ENCODE measurements at places on chromosomes 1 and 21.
A peak's percentile ranks its signal among the peaks of the same experiment; 100 is the strongest.

DNA sequence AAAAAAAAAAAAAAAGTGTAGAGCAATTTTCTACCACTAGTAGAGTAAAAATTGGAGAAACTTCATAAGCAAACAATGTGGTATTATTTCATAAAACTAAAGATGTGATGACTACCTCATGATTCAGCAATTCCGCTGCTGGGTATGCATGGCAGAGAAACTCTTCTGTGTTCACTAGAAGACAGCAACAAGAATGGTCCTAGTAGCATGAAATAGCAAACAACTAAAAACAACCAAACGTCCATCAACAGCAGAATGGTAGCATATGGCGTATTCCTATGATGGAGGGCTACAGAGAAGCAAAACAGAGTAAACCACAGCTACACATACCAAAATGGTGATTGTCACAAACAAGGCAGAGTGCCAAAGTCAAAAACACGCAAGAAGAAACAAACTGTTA, 18.9 kb downstream of the HTR1D start:
- DNase-seq = no peak

DNA sequence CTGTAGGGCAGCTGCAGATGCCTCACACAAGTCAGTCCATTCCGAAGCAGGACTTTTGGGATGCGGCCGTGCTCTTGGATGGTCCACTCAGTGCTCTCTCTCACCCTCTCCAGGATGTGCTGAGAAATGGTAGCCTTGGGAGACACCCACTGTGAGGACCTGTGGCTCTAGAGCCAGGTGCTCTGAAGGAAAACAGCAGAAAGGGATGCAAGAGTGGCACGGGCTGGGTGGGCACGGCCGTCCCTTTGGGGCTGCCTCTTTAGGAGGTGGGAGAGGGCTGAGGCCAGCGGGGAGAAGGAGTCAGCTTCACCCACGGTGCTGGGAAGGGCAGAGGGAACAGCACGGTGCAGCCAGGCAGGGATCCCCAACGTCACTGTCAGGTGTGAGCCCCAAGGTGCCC, 106.1 kb downstream of the RIPK4 start:
- no peak for DNase-seq

DNA sequence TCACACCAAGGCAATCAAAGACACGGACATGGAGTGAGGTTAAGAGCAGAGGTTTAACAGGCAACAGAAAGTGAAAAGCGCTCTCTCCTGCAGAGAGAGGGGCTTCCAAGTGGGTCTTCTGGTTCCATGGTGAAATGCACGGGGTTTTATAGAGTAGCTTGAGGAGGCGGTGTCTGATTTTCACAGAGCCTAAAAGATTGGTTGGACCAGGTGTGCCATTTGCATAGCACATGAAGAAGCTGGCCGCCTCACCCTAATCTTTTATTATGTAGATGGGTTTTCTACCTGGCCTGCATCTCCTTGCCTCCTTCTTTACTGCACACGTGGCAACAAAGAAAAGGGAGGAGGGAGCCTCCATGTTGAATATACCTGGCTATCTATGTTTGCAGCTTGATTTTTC, 197.3 kb downstream of the RYR2 start:
- no peak for DNase-seq

GRCh38 chr1:246815693-246816270, 91.6 kb downstream of the SCCPDH start:
- DNase-seq = no peak

- DNase-seq = no peak
Measured at GRCh38 chr1:31828341-31828740, 12.5 kb upstream of the SPOCD1 start.

DNA sequence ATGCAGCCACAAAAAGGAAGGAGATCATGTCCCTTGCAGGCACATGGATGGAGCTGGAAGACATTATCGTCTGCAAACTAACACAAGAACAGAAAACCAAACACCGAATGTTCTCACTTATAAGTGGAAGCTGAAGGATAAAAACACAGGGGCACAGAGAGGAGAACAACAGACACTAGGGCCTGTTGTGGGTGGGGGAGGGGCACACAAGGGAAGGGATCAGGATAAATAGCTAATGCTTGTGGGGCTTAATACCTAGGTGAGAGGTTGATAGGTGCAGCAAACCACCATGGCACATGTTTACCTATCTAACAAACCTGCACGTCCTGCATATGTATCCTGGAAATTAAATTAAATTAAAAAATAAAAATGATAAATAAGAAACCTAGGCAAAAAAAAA, 969.9 kb downstream of the TTLL7 start:
- DNase-seq = no peak

GRCh38 chr1:95085376-95085775, 12.6 kb upstream of the ALG14 start:
- DNase-seq = no peak

DNA sequence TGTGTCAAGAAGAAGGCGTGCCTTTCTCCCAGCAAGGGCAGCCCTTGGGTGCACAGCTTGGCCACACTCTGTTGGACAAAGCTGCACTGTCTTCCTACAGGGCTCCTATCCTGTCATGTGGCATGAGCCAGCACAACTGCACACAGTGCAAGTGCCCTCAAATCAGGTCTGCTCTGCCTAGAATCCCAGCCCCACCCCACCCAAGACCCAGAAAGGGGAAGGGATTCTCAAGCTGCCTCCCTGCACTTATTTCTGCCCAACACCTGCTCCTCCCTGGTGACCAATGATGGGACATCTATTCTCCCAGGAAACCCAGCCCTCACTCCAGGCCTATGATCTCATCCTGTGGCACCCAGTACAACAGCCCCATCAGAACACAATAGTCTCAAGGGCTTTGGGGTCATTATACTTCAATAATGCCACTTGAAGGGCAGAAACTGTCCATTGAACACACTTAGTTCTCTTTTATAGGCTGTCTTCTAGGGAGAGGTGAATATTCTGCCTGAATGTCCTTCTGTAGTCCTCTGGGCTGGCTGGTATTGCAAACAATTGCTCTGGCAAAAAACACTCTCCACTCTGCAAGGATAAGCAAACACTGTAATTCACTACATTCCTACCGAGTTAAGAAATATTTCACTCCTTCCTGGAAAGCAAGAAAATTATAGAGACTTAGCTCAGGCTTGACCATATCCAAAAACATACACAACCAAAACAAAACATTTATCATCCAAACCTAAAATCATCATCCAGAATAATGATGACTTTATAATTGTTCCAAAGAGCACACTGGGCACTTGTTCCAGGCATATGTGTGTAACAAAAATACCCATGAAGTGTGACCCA, 43.1 kb upstream of the IGSF3 start:
- no peak for DNase-seq

DNA sequence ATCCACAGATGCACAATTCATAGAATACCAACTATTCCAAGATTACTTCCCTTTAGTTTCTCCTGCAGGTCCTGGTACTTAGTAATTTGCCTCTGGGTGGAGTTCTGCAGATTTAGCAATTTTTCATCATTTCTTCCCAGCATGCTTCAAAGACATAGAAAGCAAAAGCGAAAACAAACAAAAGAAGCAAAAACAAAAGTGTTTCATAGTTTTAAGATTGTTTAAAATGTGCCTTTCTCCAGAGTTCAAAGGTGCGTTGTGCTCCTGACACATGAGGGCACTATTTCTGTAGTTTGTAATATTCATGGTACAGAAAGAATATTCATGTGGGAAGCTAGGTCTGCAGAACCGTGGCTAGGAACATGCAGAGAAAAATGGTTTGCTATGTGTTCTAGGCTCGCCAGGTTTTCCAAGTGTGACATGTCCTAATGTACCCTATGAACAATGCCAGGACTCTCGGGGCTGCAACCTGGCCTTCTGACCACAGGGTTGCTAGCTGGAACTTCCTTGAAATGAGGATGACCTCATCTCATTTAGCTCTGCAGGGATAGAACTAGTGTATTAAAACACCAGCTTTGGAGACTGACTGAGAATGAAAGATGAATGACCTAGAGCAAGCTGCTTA, 30.0 kb upstream of the RCSD1 start:
- no peak for DNase-seq

GRCh38 chr1:46128344-46128743, 4.1 kb downstream of the PIK3R3 start:
- no peak for DNase-seq

GRCh38 chr1:179038528-179039281, 13.0 kb downstream of the FAM20B start:
- no peak for DNase-seq

- DNase-seq = peak; percentile 84
Measured at GRCh38 chr1:39258146-39258924, 53.8 kb downstream of the MACF1 start.

- peak; percentile 70 for DNase-seq
Measured at GRCh38 chr21:32772281-32773047, 909 bp upstream of the PAXBP1 start.

- DNase-seq = no peak
Measured at GRCh38 chr1:207328908-207329440, 7.5 kb downstream of the CD55 start.

GRCh38 chr21:25967901-25968438, 202.6 kb downstream of the APP start:
- no peak for DNase-seq

GRCh38 chr1:174605198-174605597, 157.4 kb downstream of the GPR52 start:
- DNase-seq = no peak

DNA sequence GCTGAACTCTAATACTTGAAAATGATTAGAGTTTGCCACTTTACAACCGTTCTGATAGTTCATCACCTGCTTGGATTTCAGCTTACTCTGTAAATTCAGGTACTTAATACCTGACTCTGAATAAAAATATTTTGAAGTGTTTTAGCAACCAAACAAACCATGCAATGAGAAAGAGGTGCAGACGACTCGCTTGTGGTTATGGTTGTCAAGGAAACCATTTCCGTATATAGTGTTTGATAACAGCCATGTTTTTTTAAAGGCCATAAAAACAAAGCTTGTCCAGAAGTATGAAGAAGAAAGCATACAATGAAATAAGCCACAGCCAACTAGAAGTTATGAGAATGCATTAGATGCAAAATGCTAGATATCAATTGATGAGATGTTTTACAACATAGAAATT, 167.2 kb upstream of the HMCN1 start:
- no peak for DNase-seq

GRCh38 chr1:1302006-1302430, 5.7 kb downstream of the ACAP3 start:
- no peak for DNase-seq

GRCh38 chr1:180029524-180030135, 75.0 kb downstream of the CEP350 start:
- no peak for DNase-seq

- DNase-seq = no peak
Measured at GRCh38 chr1:17966341-17966740, 141.3 kb upstream of the IGSF21 start.

DNA sequence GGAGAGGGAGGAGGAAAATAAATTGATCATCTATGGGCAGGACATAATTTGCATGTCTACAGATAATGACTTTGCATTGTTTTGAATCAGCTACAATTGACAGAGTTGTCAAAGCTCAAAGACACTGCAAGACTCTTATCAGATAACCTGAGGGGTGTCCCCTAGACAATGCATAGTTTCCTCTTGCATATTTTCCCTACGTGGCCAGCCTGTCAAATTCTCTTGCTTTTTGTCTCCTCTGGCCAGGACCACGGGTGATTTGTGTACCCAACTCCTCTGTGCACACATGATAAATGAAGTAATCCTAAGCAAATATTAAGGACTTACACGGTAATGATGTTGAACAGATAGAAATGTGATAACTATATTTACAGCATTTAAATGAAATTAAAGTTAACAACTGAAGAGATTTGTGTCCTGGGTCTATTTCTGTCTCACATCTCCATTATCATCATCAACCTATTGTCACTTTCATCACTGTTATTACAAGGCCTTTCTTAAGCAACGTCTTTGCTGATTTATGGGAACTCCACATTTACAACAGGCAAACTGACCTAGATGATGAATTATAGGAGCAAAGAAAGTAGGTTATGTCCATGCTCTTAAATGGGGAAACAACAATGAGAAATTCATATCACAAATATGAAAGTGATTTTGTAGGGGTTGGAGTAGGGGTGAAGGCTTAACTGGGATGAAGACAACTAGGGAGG, 18.8 kb downstream of the BATF3 start:
- DNase-seq = no peak

DNA sequence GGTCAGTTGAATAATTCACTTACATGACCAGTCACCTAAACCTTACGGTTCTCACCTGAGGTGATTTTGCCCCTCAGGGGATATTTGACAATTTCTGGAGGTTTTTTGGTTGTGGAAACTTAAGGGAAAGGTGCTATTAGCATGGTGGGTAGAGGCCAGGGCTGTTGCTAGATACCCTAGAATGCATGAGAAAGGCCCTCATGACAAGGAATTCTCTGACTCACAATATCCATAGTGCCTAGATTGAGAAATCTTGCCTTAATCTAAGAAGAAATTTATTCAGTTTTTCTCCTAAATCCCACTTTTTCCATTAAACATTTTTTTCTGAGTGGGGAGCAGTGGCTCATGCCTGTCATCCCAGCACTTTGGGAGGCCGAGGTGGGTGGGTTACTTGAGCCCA, 119.7 kb downstream of the TGFB2 start:
- DNase-seq = no peak

DNA sequence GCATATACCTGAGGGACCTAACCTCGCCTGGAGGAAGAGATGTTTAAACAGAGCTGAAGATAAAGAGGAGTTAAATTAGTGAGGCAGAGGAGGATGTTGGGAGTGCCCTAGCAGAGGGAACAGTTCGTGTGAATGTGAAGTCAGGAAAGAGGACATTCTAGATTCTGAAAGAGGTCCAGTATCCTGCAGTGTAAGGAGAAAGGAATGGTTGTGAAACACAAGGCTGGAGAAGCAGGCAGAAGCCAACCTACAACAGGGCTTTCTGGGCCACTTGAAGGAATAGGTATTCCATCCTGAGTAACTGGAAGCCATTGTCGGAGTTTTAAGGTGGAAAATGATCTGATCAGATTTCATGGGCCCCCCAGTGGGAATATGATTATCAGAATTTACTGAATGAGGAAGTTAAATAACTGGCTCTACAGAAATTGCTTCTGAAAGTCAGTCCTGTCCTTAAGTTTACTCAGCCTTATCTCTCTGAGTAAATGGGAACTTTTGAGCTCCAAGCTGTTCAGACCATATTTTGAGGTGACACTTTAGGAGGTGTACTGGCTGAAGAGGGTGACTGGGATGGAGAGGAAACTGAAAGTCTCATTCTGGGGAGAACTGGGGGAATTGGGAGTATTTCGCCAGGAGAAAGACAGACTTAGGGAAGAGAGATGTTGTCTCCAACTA, 24.4 kb upstream of the FAAH start:
- no peak for DNase-seq

- DNase-seq = no peak
Measured at GRCh38 chr1:195113471-195113870, 1494.8 kb downstream of the KCNT2 start.

- no peak for DNase-seq
Measured at GRCh38 chr21:18007121-18007520, 188.0 kb upstream of the C21orf91 start.

- no peak for DNase-seq
Measured at GRCh38 chr1:87937831-87938395, 609.2 kb downstream of the LMO4 start.

- no peak for DNase-seq
Measured at GRCh38 chr1:64396817-64397216, 73.1 kb upstream of the CACHD1 start.

- no peak for DNase-seq
Measured at GRCh38 chr1:214272964-214273533, 7.9 kb upstream of the SMYD2 start.
